Activated CD4-positive, alpha-beta memory T cell treated with anti-CD3 and anti-CD28 coated beads for 36 hours (primary cell): ENCODE measurements at places on chromosomes 11 and 22. TPM values are rescaled to one million over a fixed set of nuclear protein-coding genes. Genes with fewer than 3 reads are reported as not detected.

Gene ATG16L2
- total RNA-seq, result 79.7 TPM

Gene UPK2
- not detected for total RNA-seq

Gene CD151
- total RNA-seq, result 40.2 TPM

Gene NRXN2
- total RNA-seq, result 0.31 TPM

Gene CREB3L1
- not detected for total RNA-seq

Gene TENM4
- total RNA-seq, result not detected

Gene RFPL2
- total RNA-seq, result 0.52 TPM

Gene C11orf52
- total RNA-seq, result not detected

Gene APOBEC3H
- total RNA-seq, result 25.3 TPM

Gene GRM5
- total RNA-seq, result 0.02 TPM

Gene SYT13
- total RNA-seq, result not detected

Gene HEPHL1
- total RNA-seq, result not detected

Gene ATL3
- 31.3 TPM for total RNA-seq

Gene CTNND1
- total RNA-seq, result 3.5 TPM

Gene PLEKHA7
- total RNA-seq, result 5.3 TPM

Gene MUC5AC
- total RNA-seq, result not detected

Gene ZW10
- 15.2 TPM for total RNA-seq

Gene CRYBB2
- not detected for total RNA-seq

Gene OR52N4
- total RNA-seq, result 0.62 TPM

Gene HOATZ
- not detected for total RNA-seq

Gene YPEL4
- 0.43 TPM for total RNA-seq

Gene ARRB1
- 18.8 TPM for total RNA-seq

Gene UPK3A
- not detected for total RNA-seq

Gene NUMA1
- total RNA-seq, result 149 TPM

Gene MMP12
- not detected for total RNA-seq

Gene TRMT112
- total RNA-seq, result 258 TPM

Gene MFRP
- total RNA-seq, result not detected
